ENCODE measurements at places on chromosomes 5 and 9.
A peak's percentile ranks its signal among the peaks of the same experiment; 100 is the strongest.

DNA sequence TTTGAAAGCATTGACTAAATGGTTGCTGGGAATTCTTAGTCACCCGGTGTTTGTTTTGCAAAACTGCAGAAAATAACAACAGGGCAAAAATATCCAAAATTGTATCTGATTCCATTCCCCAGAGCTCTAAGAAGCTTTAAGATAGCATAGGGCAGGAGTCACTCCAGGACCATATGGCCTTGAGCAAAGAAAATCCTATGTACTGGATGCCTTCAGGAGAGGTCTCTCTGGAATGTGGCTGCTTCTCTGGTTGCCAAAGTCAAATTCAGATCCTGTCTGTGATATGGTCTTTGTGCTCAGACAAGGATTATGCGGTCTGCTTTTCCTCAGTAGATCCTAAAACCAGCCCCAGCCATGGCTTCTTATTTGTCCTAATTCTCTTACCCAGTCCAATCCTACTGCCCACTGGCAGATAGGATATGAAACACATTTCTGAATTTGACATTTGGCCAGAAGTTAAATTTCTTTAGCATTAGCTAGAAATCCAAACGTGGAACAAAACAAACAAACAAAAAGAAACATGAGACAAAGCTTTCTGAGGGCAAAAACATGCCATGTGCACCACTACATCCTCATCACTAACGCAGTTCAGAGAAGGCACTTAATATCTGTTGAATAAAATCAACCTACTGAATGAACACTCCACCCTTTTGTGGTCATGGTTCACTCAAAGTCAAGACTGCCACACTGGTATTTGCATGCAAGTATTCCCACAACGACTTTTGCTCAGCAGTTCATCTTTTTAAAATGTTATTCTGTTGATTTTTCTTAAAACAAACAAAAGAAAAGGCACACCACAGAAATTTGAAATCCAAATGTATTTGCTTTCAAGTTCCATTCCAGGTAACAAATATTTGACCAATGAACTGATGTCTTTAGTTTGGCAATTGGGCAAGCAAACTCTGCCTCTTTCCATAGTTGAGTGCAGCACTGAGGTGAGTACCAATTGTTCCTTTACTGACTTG, 165.7 kb downstream of the TRPM6 start:
- no peak for DNase-seq

DNA sequence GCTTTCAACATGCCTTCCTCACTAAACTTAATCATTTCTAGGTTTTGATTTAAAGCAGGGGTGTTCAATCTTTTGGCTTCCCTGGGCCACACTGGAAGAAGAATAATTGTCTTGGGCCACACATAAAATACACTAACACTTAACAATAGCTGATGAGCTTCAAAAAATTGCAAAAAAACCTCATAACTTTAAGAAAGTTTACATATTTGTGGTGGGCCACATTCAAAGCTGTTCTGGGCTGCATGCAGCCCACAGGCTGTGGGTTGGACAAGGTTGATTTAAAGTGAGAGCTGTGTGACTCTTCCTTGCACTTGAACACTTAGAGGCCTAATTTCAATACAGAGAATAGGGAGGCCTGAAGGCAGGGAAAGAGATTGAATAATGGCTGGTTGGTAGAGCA, 598.3 kb downstream of the EFNA5 start:
- DNase-seq: no peak

- DNase-seq: no peak
These were observed 104.5 kb downstream of the HMHB1 start for GRCh38 chr5:143916451-143916850.

DNA sequence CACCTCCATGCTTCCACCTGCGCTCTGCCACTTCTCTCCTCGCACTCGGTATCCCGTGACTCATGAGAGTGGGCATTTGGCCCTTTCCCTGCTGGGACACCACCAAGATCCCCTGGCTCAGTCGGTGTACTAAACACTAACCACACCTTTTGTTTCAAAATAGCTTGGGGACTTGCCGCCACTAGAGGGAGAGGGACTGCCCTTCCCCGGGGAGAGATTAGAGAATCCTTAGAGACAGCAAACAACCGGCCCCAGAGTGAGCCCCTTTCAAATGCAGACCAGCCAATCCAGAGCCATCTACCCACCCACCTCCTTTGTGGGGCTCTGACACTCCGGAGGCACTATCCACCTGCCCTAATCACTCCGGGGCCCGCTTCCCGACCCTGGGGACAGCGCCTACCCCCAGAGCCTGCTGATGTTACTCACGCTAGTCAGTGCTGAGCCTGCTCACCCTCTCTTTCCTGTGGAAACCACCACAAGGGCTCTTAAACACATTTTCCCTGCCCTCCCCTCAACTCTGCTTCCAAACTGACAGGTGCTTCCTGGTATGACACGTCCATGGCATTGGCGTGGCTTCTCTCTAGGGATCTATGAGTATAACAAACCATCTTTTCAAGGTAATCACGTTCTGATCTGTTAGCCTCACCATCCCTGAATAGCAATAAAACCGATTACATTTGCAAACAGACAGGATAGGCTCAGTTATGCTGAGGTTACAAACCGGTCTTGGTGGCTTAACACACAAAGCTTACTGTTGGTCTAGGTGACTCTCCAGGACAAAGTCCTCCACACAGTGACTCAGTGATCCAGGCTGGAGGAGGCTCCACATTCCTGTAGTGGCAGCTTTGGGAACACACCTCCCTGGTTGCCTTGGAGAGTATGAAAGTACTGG, 180.1 kb upstream of the MVB12B start:
- DNase-seq: no peak

DNA sequence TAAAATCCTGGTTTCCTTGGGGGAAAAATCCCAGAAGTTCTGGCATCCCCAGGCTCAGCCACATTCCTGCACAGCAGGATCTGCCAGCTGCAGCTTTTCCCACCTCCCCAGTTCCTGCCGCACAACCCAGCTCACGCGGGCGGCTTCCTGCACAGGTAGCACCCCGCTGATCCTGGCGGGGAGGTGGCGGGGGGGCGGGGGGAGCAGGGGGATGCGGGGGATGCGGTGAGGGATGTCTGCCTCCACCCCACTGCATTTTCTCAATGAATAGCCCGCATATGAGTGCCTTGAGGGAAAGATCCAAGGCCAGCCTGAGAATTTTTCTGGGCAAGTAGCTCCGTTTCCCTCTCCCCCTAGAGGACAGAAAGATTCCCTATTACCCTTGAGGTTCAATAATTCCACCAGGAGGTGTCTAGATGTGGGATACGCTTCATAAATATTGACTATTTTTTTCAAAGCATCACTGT, 21.1 kb downstream of the GFPT2 start:
- DNase-seq: no peak

DNA sequence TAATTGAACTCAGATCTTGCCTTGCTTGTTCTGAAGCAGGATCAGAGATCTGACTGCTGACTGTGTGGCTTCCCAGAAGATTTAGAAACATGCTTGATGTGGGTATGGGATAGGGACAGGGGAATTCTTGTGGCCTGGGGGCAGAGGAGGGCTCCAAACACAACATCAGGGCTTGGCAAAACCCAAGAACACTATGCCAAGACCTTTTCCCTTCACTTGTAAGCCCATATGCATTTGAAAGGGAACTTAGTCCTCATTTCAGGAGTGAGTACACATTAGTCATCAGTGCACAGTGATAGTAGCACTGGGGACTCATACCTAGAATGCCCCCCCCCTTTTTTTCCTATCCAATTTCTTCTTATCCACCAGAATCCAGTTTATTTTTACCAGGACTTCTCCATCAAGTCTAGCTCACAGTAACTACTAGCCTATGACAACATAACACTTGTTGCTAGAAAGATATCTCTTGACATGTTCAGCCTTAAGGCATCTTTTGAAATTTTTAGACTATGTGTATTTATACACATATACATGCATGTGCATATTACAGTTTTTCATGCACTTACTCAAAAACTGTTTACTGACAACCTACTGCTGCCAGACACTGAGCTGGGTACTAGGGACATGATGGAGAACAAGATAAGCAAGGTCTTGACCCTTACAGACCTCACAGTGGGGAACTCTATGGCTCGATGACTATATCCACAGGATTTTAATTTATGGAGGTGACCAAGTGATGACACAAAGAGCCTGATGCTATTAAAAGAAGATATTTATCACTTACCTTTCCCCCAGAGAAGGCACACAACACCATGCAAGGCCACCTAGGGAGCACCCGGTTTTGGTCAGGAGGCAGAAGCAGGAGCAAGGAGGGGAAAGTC, 158.3 kb upstream of the MAP3K1 start:
- DNase-seq: no peak

DNA sequence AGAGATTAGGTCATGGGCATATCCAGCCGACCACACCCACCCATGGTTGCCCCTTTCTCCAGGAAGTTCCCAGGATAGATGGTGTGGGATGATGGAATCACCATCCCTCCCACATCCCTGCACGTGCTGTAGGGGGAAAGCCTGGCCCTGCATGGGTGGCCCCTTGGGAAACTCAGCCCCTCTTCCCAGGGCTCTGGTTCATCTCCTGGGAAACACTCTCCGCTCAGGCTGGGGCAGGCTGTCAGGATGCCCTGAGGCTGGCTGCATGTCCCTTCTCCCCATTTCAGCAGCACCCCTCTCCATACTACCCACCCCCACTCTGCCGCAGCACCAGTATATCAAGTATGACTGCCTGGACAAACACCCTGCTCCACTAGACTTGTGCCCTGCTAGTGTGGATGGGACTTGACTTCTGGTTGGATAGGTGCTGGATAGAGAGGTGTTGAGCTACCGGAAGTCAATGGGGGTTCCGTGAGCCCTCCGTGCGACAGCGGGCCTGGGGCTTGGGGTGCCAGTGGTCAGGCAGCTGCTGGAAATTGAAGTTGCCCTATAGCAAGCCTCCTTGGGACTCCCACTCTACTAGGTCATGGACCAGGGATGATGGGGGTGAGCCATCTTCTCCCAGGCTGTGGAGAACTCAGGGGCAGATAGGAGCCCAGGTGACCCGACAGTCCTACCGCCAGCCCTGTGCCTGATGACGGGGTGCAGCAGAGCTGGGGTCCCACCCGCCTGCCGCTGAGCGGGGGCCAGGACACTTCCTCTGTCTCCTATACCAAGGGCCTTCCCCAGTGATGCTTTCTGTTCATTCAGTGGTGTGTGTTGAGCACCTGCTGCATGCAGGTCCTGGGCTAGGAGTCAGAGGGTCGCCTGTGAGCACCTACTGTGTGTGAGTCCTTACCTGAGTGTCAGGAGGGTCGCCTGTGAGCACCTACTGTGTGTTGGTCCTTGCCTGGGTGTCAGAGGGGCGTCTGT, 69.4 kb upstream of the COL5A1 start:
- no peak for DNase-seq

GRCh38 chr9:19642256-19642655, 146.6 kb downstream of the SLC24A2 start:
- no peak for DNase-seq

DNA sequence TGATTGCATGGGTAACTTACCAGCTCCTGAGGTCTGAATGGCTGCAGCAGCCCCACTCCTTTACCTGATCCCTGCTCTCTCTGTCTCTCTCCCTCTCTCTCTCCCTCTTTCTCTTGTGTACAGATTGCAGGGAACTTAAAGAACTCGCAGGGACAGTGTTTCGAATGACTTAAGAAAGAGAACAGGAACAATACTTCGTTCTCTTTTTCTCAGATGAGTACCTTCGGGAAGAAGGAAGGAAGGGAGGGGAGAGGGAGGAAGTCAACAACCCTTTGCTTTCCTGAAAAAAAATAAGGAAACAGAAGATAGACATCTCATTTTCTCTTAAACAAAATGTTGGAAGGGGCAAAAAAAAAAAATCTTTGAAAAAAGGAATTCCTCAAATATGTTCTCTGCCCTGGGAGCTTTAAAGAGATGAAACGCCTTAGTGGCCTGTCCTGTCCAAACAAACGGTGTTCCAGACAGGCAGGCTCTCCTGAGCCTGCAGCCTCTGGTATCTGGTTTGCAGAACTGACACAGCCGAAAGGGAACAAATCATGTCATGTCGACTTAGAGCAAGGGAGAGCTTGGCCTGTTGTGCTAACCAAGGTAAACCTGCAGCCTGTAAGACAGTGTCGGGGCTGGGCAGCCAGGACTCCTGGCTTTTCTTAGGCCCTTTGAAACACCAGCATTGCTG, at the start of gene ZNF366:
Gene ZNF366 (minus strand): TSS at position 180 of the 676 bp plus-strand sequence. CDS start 45,914 bp downstream, outside the sequence.
- no peak for DNase-seq

GRCh38 chr9:95092262-95093072, 225.0 kb downstream of the FANCC start:
- DNase-seq: no peak

GRCh38 chr9:98848450-98849149, 41.1 kb downstream of the GALNT12 start:
- DNase-seq: peak; percentile 21

DNA sequence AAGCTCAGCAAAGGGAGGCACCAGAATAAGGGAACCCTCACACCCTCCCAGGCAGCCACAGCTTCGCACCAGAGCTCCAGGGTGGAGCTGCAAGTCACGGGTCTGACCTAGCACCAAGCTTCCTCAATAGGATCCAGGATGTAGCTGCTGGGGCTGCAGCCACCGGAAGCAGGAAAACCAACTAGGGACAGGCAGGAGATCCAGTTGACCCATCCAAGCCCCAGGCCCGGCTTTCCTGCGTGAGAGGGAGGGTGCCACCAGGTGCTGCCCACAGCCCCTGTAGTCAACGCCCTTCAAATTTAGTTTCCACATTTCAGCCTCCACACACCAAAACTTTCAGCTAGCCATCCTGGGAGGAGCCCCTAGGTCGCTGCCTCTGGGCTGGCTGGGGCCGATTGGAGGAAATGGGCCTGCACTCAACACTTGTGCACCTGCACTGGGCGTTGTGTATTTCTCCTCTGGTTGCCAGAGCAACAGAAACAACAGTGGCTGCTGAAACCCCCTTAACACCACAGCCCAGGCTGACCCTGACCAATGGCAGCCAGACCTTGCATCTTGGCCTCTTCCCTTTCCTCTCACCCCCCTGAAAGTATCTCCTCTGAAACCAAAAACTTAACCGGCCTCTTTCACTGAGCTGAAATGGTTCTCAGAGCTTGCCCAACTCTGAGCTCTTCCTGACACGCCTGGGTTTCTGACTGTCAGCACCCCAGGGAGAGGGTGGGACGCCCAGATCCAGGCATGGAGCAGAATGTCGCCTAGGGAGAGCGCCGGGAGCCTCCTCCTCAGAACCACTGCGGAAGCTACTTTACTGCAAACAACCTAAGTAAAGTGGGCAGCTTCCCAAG, 226.5 kb upstream of the MAP3K1 start:
- peak; percentile 30 for DNase-seq

GRCh38 chr5:53603009-53603687, 42.7 kb downstream of the NDUFS4 start:
- no peak for DNase-seq

GRCh38 chr5:135134691-135135381, 100.8 kb upstream of the PITX1 start:
- no peak for DNase-seq

DNA sequence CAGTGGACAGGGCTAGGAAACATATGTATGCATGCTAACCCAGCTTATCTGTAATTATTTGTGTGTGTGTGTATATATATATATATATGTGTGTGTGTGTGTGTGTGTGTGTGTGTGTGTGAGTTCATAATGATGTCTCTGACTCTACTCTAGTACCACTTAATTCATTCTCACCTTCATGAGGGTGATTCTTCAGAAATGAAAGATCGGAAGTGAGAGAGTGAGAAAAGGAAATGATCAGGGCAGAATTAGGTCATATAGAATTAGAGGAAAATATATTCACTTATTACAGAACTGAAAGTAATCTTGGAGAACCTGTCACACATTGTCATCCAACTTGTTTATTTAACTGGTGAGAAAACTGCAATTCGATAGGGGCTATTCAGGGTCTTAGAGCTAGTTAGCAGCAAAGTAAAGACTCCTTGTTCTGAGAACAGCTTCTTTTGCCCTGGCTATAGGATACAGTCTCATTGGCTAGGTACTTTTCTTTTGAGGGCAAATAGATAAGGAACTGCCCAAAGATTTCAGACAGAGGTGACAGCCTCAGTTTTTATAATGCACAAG, 58.8 kb downstream of the C9orf153 start:
- no peak for DNase-seq

GRCh38 chr5:61808091-61808490, 476.0 kb downstream of the ZSWIM6 start:
- no peak for DNase-seq
